ENCODE measurements at places on chromosomes 3 and 15.
A peak's percentile ranks its signal among the peaks of the same experiment; 100 is the strongest.

DNA sequence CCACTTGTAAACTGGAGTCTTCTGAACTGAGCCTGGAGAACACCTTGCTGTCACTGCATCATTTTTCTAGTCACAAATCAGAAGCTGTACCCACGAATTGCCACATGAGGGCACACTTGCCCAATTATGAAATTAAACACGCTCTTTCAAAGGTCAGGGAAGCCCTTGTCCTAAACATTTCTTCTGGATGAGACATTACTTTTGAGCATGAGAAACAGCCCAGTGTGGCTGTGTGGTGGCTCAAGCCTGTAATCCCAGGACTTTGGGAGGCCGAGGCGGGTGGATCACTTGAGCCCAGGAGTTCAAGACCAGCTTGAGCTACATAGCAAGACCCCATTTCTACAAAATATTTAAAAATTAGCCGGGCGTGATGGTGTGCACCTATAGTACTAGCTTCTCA lies 27.5 kb upstream of the CFAP161 start:
- DNase-seq: peak; percentile 81

GRCh38 chr3:102682741-102683140 lies 247.9 kb downstream of the ZPLD1 start:
- DNase-seq: no peak

GRCh38 chr15:66955871-66956585 lies 109.4 kb upstream of the SMAD3 start:
- peak; percentile 91 for DNase-seq

DNA sequence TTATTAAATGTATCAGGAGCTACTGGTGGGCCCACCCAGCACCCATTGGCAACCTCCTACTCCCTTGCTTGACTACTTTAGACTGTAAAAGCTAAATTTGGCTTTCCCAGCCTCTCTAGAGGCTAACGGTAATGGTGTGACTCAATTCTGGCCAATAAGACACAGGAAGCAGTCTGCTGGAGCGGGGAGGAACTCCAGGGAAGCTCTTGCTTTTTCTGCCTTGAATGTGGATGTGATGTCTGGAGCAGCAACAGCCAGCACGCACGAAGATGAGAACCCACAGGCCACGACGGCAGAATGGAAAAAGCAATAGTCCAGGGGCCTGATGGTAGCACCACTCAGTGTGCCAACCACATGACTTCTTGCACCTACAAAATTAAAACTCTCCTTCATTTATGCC lies 39.9 kb downstream of the RAB6B start:
- peak; percentile 21 for DNase-seq

- DNase-seq: no peak
These were observed 29.2 kb downstream of the SEMA6D start for GRCh38 chr15:47746516-47746915.

DNA sequence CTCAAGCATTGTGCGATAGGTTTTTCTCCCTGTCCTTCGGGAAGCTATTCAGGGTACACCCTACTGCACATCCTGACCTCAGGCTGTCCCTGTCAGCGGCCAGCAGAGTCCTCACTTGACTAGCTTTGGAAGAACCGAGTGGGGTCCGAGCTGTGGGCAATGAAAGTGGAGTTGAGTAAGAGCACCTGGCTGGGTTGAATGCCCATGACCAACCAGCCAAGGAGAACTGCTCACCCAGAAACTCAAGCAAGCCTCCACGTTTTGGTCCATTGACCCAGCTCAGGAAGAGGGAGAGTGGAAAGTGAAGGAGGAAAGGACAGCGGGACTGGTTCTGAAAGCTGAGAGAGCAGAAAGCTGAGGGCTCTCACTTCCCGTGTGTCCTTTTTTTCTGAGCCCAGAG lies 36.0 kb upstream of the HDGFL3 start:
- DNase-seq: no peak

GRCh38 chr3:160381470-160381869 lies 17.6 kb downstream of the IFT80 start:
- DNase-seq: peak; percentile 65

GRCh38 chr3:98733053-98733811 lies 29.9 kb upstream of the ST3GAL6 start:
- peak; percentile 40 for DNase-seq

DNA sequence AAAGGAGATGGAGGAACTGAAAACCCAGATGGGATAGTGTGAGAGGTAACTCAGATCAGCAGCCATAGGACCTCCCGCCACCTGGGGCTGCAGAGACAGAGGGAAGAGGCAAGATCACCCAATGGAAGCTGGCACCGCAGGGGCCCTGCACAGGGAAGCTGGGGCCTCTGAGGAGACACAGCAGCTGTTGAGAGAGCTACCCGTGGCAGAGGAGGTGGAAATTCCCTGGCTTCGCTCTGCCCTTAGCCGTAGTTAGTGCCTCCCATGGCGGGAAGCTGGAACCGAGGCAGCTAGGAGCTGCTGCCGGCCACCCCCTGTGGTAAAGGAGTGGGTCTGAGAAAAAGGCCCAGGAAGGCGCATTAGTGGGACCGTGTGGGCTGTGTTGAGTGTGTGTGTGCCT lies 18.0 kb upstream of the PLXNA1 start:
- no peak for DNase-seq

DNA sequence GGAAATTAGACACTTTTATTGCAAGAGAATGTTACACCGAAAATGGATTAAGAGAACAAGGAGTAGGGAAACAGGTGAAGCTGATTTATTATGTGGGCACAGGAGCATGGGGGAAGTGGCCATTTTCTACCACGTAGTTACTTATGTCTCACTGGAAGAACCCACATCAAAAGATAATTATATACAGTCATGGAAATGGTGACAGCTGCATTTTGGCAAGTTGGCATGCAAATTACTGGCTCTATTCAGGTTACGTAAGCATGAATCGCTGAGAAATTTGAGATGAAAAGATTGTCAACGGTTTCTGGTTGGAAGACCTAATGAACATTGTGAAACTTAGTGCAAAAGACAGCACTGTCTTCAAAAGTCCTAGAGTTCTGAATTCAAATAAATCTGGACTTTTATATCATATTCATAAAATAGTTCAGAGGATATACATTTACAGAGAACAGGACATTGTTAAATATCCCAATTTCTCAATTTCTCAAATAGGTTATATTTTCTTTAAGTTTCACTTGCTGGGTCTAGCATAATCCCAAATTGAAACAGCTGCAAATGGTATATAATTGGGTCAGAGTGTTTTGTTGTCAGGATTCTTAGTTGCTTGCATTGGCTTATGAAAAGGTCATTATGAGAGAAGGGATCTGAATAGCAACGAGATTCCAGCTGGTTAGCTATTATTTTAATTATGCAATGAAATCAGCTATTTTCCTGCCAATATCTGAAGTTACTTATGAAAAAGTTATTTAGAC lies 567.8 kb downstream of the ZPLD1 start:
- peak; percentile 14 for DNase-seq

GRCh38 chr3:51276046-51276445 lies 109.0 kb upstream of the MANF start:
- DNase-seq: no peak

GRCh38 chr3:51887620-51888019 lies 12.2 kb upstream of the IQCF5 start:
- DNase-seq: no peak

Data from ELR (cell line).